ENCODE measurements at places on chromosomes 2 and 18.

GRCh38 chr2:3434654-3435053 lies 55.2 kb downstream of the TRAPPC12 start:
- no peak for DNase-seq

DNA sequence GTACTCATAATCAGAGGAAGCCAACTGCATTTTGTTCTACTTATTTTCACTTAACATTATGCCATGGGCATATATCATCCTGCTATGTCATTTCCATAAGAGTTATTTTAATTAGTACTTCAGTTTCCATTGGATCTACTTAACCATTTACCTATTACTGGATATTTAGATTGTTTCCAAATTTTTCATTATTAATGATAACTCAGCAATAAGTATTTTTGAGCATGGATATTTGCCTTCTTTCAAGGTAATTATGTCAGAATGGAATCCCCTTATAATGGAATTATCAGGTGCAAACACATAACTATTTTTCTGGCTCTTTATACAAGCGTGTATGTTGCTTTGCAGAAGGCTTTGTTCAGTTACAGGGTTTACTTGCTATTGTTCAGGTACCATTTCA lies 126.6 kb downstream of the RDH14 start:
- DNase-seq = no peak

DNA sequence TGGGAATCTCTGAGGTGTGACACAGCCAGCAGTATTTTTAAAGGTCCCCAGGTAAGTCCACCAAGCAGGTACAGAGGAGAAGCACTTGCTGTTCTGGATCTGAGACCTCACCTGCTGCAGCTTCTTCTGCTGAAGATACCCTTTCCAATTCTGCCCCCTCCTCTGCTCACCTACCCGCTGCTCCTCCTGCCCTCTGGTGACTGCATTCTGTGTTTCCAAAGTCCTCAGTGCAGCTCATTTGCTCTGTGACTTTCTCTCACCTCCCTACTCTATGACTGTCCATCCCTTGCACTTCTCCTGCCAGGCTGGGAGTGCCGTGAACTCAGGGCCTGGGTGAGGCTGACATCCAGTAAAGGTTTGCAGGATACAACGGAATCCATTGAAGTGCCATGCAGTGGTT lies 205.2 kb upstream of the LYPD1 start:
- no peak for DNase-seq

DNA sequence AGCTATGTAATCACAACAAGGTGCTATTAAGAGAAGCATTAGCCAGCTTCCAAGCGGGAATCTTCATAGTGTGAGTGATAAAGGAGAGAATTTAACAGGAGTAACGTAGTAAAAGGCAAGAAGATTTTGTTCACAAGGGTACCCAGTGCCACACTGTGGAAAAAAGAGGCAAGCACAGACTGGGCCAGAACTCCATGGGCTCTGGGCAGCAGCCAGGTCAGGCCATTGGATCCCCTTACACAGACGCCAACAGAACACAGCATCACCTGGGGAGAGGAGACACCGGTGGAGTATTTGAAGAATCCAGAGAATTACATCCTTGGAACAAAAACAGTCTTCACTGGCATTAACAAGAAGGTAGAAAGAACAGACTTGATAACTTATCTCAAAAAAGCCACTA lies 21.2 kb downstream of the AMER3 start:
- no peak for DNase-seq

- no peak for DNase-seq
These were observed 125.3 kb downstream of the PXDN start for GRCh38 chr2:1618974-1619373.

DNA sequence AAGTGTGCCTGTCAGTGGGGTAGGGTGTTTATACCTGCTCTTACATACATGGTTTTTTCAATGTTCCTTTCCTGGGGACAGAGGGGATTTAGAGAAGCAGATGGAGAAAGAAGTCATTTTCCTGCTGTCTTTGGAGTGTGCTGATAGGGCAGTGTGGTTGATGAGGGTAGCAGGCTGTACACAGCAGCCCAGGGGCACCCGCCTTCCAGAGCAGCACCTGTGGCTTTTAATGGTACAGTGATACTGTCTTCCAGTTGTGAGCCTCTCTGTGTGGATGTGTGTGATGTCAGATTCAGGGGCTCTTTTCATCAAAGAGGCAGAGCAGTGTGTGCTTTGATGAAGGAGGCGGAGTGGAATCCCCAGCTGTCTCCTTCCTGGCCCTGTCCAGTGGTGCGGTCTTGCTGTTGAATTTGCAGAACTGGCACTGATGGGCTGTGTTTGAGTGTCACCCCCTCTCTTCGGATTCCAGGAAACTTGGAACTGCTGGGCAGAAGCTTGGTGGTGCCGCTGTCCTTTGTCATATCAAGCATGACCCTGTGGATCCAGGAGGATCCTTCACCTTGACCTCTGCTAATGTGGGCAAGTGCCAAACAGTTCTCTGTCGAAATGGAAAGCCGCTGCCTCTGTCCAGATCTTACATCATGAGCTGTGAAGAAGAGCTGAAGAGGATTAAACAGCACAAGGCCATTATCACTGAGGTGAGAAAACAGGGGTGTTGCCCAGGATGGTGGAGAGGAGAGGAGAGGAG lies 259.8 kb downstream of the PHLPP1 start:
- no peak for DNase-seq

All from omental fat pad (tissue), 4 donors.